ENCODE measurements at places on chromosomes 6 and 20.

GRCh38 chr6:15089569-15090144 lies 156.2 kb upstream of the JARID2 start:
- DNase-seq = no peak

- DNase-seq = no peak
Measured at GRCh38 chr6:117195728-117196127, 69.6 kb upstream of the VGLL2 start.

- DNase-seq = peak; percentile 29
Measured at GRCh38 chr20:57596998-57597939, 23.0 kb downstream of the ZBP1 start.

DNA sequence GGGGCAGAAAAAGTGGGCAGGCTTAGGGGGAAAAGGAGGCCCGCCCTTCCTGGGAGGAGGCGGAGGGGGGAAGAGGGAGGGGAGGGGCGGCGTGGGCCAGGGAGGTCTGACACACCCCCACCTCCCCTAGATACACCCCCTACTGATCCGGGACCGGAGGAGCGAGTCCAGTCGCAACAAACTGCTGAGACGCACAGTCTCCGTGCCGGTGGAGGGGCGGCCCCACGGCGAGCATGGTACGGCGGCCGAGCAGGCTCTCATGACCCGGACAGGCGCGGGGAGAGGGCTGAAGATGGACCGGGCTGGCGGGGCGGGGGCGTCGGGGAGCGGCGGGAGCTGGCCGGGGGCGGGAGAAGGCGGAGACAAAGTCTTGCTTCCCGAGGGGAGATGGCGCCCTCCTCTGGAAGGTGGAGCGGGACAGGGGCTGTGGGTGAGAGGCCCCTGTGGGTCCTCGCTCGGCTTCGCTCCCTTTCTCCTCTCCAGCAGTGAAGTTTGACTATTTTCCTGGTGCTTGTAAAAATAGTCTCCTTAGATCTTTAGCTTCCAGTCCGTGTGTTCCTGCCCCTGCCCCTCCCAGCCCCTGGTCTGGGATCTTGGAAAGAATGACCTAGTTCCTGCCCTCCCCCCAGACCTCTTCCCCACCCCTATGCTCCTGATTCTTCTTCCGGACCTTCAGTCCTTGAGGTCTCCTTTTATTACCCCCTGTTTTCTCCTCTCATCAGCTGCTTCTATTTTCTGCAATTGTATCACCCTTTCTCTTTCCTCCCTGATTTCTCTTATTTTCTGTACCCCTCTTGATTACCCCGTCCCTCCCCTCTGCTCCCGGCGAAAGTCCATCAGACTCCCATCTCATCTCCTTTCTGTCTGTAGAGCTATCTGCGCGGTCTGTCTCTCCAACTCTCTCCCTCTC lies 6.1 kb downstream of the SYNGAP1 start:
- DNase-seq = peak; percentile 40

- no peak for DNase-seq
Measured at GRCh38 chr20:33345342-33345741, 56.0 kb downstream of the CDK5RAP1 start.

DNA sequence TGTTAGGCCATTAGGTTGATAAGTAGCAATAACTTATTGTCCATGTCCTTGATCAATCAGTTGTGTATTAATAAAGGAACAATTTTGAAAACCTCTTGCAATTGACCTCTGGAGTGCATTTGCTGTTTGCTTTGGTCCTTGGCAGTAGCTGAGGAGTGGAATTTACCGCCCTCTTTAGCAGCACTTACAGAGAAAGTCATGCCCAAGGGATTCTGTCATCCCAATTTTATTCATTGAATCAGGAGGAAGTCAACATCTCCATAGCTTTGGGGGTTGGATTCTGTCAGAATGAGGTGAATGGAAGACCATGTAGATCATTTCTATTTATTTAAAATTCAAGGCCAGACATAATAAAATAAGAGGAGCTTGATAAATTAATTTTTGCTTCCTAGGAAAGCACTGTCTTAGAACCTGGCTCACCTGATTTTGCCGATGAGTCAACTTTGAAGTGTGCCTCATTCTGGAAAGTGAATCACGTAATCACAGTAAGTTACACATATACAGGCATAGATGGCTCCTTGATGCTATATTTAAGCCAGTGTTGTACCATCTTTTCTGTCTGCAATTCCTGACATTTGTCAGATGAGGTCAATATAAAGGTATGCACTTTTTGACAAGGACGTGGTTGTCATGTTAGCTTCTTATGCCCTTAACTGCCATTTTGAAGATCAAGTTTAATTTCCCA lies 128.7 kb upstream of the MLIP start:
- no peak for DNase-seq

- DNase-seq = no peak
Measured at GRCh38 chr6:156886409-156886808, 109.2 kb downstream of the ARID1B start.

GRCh38 chr6:53258076-53258773 lies 90.5 kb downstream of the ELOVL5 start:
- no peak for DNase-seq

GRCh38 chr20:11051136-11051535 lies 377.3 kb upstream of the JAG1 start:
- DNase-seq = no peak

DNA sequence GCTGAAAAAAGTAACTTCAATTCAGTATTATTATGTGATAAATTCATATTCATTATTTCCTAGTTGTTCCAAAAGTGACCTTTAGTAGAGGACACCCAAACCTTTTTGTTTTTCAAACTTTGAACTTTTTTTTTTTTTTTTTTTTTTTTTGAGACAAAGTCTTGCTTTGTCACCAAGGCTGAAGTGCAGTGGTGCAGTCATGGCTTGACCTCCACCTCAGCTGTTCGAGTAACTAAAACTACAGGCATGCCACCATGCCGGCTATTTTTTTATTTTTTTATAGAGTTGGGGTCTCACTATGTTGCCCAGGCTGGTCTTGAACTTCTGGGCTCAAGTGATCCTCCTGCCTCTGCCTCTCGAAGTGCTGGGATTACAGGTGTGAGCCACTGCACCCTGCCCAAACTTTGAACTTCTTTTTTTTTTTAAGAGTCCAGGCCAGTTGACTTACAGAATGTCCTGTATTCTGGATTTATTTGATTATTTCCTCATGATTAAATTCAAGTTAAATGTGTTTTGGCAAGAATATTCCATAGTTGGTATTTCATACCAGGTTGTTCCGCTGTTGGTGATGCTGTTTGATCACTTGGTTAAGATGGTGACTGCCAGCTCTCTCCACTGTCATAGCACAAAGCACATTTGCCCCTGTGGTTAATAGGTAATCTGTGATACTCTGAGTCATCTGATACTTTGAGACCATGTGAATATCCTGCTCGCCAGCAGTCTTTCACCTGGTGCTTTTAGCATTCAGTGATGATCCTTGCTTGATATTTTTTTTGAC lies 48.0 kb downstream of the VAPB start:
- no peak for DNase-seq

DNA sequence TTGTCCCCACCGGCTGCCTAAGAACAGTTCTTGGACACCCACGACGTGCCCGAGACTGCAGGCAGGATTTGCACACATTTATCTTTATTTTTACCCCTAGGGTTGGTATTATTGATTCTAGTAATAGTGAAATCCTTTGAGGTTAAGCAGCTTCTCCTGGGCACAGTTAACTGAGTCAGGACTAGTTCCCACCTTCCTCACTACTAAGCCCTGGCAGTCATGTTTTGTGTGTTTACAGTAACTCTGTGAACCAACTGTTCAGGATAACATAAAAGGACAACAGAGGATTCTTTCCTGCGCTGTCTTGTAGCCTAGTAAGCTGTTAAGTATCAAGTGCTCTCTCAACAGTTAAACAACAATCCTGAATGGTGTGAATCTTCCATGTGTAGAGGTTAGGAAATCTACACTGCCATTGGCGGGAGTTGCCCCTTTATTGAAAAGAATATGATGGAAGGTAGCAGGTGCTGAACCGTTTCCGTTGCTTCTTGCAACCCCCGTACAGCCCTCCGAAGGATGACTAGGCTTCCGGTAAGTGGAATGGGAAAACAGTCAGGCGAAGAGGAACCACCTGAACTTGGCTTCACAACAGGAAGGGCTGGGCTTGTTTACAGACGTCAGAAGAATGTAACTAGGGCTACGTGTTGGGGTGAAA lies 979 bp upstream of the SOD2 start:
- peak; percentile 73 for DNase-seq

DNA sequence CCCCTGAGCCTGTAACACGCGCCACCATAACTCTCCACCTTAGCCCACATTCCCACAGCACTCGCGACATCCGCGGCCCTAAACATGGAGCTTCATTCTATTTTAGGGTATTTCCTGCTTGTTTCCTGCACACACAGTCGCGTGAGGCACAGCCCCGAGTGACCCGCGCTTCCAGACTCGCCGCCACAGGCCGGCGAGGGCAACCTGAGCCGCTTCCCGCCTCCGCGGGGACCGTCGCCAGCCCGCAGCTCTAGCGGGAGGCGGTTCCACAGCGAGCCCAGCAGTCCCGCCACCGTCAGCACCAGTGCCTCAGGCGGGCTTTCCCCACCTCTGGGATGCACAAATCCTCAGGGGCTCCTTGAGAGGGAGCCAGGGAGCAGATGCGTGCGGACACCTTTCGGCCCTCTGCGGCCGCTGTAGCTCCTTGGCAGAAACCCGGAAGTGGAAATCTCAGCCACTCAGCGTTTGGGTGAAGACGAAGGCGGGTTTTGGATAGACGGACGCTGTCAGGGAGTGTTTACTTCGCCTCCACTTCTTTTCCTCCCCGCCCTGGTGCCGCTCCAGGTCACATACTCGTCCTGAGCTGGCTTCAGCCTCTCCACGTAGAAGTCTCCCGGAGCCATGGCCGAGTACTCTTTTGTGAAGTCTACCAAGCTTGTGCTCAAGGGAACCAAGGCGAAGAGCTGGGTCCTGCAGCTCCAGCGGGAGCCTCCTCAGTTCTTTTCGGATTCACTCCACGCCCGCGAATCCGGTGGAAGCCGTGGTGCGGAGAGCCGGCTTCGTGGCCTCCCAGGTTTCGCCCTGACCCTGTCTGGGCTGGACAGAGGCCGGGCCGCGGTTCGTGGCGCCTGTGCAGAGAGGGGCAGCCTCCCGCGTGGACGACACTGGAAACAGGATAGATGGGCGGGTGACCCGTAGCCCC lies 2177.4 kb upstream of the DEFB115 start:
- DNase-seq = no peak

GRCh38 chr6:113873043-113873667 lies 16.0 kb downstream of the MARCKS start:
- no peak for DNase-seq

DNA sequence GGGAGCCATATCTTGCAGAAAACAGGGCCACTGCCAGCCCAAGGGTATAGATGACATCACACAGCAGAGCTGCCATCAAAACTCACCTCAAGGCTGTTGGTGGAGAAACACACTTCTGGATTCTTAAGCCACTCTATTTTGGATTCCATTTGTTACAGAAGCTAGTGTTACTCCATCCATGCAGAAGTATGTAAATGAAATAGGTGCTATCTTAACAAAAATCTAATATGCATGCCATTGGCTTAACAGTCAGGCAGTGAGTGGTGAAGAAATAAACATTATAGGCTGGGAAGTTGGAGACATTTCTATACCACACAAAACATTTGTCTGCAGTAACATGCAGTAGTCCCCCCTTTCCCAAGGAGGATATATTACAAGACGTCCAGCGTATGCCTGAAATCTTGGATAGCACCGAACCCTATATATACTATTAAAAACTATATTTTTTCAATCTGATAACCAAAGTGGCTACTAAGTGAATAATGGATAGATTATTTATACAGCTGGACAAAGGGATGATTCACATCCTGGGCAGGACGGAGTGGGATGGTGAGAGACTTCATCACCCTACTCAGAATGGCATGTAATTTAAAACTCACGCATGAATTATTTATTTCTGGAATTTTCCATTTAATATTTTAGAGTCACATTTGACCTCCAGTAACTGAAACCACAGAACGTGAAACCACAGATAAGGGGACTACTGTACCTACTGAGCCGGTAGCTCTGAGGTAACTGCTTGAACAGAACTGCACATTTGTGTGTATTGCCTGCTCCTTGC lies 160.0 kb upstream of the PLN start:
- DNase-seq = no peak

- DNase-seq = no peak
Measured at GRCh38 chr20:63007360-63007645, 539 bp upstream of the BHLHE23 start.
